Thoracic aorta (tissue), 2 donors: ENCODE measurements at places on chromosomes 1 and 21. TPM values are rescaled to one million over a fixed set of nuclear protein-coding genes. Genes with fewer than 3 reads are reported as not detected.

DNA sequence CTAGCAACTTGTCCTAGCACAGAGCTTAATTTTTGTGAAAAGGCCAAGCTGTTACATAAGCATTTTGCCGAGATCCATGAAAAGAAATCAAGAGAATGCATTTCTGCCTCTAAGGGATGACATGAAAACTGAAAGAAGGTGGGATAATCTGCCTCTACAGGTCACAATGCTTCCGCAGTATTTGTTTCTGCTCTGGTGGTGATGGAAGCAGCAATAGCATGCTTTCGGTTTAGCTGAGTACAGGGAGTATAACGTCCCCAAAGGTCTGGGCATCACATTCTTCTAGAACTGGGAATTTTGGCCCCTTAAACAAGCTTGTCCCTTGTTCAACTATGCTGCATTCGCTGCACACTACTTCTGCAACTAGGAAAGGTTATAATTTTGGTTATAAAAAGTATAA, 14.4 kb upstream of the MAGI3 start:
- DNase-seq, result no peak

- DNase-seq, result no peak
Observed at GRCh38 chr1:1625404-1625775, 6.6 kb upstream of the MMP23B start.

- no peak for DNase-seq
Observed at GRCh38 chr1:167648978-167649744, 19.1 kb downstream of the RCSD1 start.

DNA sequence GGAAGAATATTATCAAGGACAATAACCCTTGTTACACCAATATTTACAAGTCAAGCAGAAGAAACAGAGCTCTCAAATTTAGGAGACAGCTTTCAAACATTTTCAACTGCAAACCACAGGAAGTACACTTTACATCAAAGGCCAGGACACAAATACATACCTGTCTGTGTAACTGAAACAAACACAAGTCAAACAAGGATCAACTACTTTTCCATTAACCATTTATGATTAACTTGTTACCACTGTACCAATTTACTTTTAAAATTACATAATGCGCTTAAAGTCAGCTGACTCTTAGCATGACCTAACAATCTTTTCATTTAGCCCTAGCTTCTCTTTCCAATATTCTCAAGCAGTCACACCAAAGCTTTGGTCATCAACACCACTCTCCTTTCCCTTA, 43.5 kb downstream of the TRIM33 start:
- DNase-seq, result no peak

DNA sequence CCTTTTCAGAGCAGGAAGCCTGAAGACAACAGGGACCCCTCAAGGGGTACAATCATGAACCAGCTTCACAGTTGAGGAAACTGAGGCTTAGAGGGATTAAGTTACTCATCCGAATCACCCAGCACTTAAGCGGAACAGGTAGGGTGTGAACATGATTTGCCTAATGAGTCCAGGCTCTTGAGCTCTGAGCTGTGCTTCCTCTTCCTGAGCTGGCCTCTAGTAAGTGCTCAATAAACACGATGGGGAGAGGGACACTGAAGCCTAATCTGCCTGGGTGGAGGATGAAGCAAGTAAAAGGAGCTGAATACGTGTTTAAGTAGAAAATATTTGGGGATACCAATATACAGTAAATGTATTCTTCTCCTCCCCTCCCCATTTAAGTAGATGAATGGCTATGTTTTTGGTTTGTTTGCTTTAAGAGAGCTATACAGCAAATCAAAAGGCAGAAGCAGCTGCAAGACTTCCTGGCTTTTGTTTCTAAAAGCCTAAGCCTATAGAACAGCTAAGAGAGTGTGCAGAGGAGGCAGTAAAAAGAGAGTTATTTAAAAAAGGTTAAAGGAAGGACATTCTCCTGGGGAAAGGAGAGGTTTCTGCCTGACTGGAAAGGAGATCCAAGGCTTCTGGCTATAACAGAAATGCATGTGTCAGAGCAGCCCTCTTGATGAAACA, 20.5 kb downstream of the STPG1 start:
- no peak for DNase-seq

GRCh38 chr1:104072915-104073371, 323.2 kb downstream of the AMY1C start:
- DNase-seq, result no peak

GRCh38 chr1:25550155-25550506, 6.7 kb downstream of the LDLRAP1 start:
- no peak for DNase-seq

Gene LCE3E
- not detected for total RNA-seq
